ENCODE measurements at places on chromosomes 11 and 22. TPM values are rescaled to one million over a fixed set of nuclear protein-coding genes. Genes with fewer than 3 reads are reported as not detected.

The TSPAN18 gene
- total RNA-seq: 0.85 TPM

The CECR2 gene
- 0.11 TPM for total RNA-seq

The RIBC2 gene
- 9.5 TPM for total RNA-seq

GRCh38 chr22:26579331-26579886 is 10.5 kb downstream of the TPST2 start:
- peak; percentile 79 for DNase-seq

DNA sequence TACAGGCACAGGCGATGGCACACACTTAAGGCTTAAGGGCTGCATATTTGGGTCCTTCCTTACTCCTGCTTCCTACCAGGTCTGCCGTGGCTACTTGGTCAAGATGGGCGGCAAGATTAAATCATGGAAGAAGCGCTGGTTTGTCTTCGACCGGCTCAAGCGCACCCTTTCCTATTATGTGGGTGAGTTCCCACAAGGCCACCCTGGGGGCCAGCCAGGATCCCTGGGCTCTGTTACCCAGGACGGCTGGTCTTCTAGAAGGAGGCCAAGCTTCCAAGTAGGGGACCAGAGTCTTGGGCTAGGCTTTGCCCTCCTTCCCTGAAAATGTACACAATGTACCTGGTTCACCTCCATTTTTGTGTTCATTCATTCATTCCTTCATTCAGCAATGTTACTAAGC is 29.1 kb downstream of the TREH start:
- no peak for DNase-seq

DNA sequence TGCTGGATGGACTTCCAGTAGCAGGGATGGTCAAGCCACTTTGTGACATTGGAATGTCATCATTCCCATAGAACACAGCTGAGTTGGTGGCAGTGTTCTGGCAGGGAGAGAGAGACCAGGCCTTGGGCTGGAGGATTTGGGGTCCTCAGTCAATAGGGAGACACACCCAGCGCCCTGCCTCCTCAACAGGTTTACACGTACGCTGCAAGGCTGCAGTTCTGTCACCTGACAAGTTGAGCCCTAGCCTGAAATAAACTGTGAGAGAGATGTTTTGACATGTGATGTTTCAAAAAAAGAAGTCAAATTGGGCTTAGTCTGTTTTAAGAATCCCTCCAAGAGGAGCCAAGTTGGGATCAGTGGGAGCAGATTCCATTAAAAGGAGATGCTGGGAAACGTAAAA is 42.9 kb upstream of the CRYBB3 start:
- no peak for DNase-seq
